Pancreas (tissue), 10 donors: ENCODE measurements at places on chromosomes 6 and 20. TPM values are rescaled to one million over a fixed set of nuclear protein-coding genes. Genes with fewer than 3 reads are reported as not detected.

GRCh38 chr20:39394461-39394860, 432.3 kb downstream of the DHX35 start:
- no peaks in the 10 kb centered on the region for H3K27me3 ChIP-seq
- DNase-seq = no peak
- no peak overlapping the region for H3K27ac ChIP-seq
- H3K36me3 ChIP-seq = no peaks in the 10 kb centered on the region
- no peak overlapping the region for H3K4me3 ChIP-seq
- no peaks in the 10 kb centered on the region for H3K4me1 ChIP-seq

GRCh38 chr6:145962581-145962980, 1.6 kb downstream of the SHPRH start:
- H3K27ac ChIP-seq = no peak overlapping the region
- H3K36me3 ChIP-seq = no peaks in the 10 kb centered on the region
- H3K4me3 ChIP-seq = no peak overlapping the region
- H3K4me1 ChIP-seq = peaks cover 23% of the 10 kb centered on the region
- DNase-seq = no peak

The SAMD10 gene
- total RNA-seq = 3.9 TPM

DNA sequence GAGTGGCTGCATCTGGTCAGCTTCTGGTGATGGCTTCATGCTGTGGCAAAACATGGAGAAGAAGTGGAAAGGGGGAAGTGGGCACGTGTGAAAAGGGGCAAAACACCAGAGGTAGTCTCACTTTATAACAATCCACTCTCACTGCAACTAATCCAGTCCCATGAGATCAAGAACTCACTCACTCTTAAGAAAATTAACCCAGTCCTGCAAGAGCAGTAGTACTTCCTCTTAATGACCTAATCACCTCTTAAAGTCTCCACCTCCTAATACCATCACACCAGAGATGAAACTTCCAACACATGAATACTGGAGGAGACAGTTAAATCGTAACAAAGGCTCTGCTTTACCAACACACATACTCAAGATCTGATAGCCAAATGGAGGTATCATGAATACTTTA, 152.6 kb downstream of the THEMIS start:
- H3K4me1 ChIP-seq = no peaks in the 10 kb centered on the region
- no peaks in the 10 kb centered on the region for H3K36me3 ChIP-seq
- DNase-seq = no peak

GRCh38 chr6:25054469-25054868, 118.7 kb upstream of the RIPOR2 start:
- no peaks in the 10 kb centered on the region for H3K36me3 ChIP-seq
- no peak overlapping the region for H3K27ac ChIP-seq
- H3K4me3 ChIP-seq = no peak overlapping the region
- no peak for DNase-seq

DNA sequence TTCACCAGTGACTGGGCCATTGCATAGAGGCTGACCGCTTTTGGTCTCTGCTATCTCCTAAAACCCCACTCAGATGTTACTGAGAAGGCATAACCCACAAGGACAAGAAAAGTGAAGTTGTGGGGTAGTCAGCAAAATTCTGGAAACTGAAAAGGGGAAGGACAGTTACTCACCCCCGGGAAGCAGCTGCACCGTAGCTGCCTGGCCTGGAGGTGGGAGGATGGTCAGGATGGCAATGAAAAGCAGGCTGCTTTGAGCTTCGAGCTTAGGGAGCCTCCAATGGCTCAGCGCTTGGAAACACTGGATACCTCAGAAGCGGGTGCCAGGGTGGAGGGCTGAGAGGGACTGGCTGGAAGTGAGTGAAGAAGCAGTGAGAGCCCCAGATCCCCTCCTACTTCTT, 56.0 kb downstream of the KCNK5 start:
- H3K4me1 ChIP-seq = peaks cover 3% of the 10 kb centered on the region
- DNase-seq = no peak
- no peak overlapping the region for H3K4me3 ChIP-seq
- no peaks in the 10 kb centered on the region for H3K36me3 ChIP-seq
- no peak overlapping the region for H3K27ac ChIP-seq

DNA sequence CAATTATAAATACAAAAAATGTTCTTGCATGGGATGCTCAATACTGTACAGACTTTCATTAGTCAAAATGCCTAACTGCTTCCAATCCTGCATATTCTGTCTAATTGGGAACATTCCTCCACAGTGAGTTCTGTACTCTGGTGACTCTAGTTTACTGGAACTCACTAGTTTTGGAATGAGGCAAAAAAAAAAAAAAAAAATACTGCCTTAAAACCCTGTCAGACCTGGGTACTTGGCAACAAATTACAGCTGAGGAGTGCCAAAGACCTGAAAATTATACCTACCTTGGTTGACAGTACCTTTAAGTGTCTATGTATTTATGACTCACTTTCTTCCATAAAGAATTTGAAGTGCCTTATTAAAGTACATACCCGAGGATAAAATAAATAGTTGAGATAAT, 276.7 kb downstream of the FARS2 start:
- H3K36me3 ChIP-seq = no peaks in the 10 kb centered on the region
- DNase-seq = no peak
- H3K4me1 ChIP-seq = no peaks in the 10 kb centered on the region
- H3K27me3 ChIP-seq = no peaks in the 10 kb centered on the region
- H3K27ac ChIP-seq = no peak overlapping the region
- H3K4me3 ChIP-seq = no peak overlapping the region

DNA sequence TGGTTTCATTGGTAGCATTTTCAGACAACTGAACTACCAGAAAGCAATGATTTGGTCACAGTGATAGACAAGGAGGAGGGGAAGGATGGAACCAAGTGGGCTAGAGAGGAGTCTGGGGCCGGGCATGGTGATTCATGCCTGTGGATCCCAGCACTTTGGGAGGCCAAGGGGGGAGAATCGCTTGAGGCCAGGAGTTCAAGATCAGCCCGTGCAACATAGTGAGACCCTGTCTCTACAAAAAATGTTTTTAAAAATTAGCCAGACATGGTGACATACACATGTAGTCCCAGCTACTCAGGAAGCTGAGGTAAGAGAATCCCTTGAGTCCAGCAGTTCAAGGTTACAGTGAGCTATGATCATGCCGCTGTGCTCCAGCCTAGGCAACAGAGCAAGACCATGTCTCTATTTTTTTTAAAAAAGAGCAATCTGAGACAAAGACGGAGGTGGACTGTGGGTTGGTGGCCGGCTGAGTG, 70.6 kb downstream of the SYCP2L start:
- H3K4me3 ChIP-seq = no peak overlapping the region
- no peaks in the 10 kb centered on the region for H3K36me3 ChIP-seq
- no peak for DNase-seq
- no peaks in the 10 kb centered on the region for H3K27me3 ChIP-seq
- no peaks in the 10 kb centered on the region for H3K4me1 ChIP-seq

The SPACA1 gene
- not detected for total RNA-seq

DNA sequence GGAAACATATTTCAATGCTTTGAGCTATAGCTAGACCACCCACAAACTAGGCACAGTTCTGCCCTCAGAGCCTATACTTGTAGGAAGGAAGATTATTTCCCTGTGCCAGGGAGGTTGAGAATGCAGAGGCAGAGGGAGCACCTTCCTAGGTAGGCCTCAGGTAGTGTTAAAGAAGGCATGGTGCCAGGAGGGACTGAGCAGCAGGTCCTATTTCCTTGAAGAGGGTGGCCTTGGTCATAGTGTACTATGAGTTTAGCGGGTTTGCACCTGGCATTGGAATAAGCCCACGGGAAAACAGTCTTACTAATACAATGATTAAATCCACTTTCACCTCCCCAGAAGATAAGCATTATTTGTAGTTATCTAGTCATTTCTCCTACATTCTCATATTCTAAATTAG, 375.4 kb downstream of the CDKAL1 start:
- H3K4me1 ChIP-seq = no peaks in the 10 kb centered on the region
- peak; percentile 53 for DNase-seq
- H3K36me3 ChIP-seq = no peaks in the 10 kb centered on the region
- no peak overlapping the region for H3K4me3 ChIP-seq

The ADGRB3 gene
- total RNA-seq = 0.15 TPM

The PCMTD2 gene
- 23.7 TPM for total RNA-seq

DNA sequence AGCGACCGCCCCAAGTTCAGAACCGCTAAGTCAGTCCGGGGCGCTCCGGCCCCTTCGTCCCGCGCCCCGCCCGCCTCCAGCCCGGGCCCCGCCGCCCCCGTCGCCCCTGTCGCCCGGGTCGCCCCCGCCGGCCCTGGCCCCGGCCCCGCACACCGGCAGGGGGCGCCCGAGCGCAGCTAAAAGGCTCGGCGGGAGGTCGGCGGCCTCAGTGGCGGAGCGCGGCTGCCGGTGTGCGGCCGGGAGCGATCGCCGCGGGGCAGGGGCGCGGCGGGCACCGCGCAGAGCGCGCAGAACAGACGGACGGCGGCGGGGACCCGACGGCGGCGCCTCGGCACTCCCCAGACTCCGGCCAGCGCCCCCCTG, at the start of gene FNDC1:
Gene FNDC1 (plus strand): TSS at position 208 of the 363 bp plus-strand sequence. CDS start 197 bp downstream, outside the sequence.
- no peak within 1 kb of the TSS for H3K27ac ChIP-seq
- no peaks in the 10 kb centered on the region for H3K36me3 ChIP-seq
- DNase-seq = no peak
- no peaks in the 10 kb centered on the region for H3K4me1 ChIP-seq

The ACOT13 gene
- 8.3 TPM for total RNA-seq

The HSD17B8 gene
- total RNA-seq = 32.7 TPM

GRCh38 chr6:146903451-146903850, 300.8 kb upstream of the STXBP5 start:
- H3K27ac ChIP-seq = no peak overlapping the region
- DNase-seq = no peak
- H3K4me3 ChIP-seq = no peak overlapping the region
- H3K27me3 ChIP-seq = no peaks in the 10 kb centered on the region
- H3K36me3 ChIP-seq = no peaks in the 10 kb centered on the region

The DEFB124 gene
- total RNA-seq = not detected

- no peaks in the 10 kb centered on the region for H3K36me3 ChIP-seq
- no peak overlapping the region for H3K4me3 ChIP-seq
- no peaks in the 10 kb centered on the region for H3K4me1 ChIP-seq
- H3K27ac ChIP-seq = no peak overlapping the region
- H3K27me3 ChIP-seq = no peaks in the 10 kb centered on the region
These were observed 1038.4 kb upstream of the FLRT3 start for GRCh38 chr20:15375836-15376235.

DNA sequence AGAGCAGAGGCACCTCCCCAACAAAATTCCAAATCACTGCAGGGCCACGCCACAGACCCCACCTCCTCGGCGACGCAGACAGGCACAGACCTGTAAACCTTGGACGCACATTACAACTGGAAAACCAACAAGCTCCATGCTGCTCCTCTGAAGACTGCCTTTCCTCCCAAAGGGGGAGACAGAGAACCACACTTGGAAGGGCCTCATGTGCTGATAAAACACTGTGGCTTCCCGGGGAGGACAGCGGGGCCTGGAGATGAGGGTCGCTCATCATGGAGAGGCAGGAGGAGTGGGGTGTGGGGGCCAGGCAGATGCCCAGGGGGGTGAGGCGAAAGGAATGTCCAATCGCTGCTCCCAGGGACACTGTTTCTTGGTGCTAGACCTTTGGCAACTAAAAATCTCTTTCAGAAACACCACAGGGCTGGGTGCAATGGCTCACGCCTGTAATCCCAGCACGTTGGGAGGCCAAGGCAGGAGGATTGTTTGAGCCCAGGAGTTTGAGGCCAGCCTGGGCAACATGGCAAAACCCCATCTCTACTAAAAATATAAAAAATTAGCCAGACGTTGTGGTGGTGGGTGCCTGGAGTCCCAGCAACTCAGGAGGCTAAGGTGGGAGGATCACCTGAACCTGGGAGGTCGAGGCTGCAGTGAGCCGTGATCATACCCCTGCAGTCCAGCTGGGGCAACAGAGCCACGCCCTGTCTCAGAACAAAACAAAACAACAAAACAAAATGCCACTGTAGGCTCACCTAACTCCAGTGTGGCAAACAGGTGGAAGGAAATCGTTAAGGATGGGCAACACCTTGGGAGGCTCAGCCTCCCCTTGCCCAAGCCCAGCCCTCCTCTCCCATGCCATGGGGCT, 53.8 kb downstream of the ABHD12 start:
- no peak for DNase-seq
- peaks cover 35% of the 10 kb centered on the region for H3K4me1 ChIP-seq
- H3K27me3 ChIP-seq = no peaks in the 10 kb centered on the region
- no peaks in the 10 kb centered on the region for H3K36me3 ChIP-seq
- no peak overlapping the region for H3K27ac ChIP-seq

- H3K4me1 ChIP-seq = peaks cover 7% of the 10 kb centered on the region
- H3K27ac ChIP-seq = no peak overlapping the region
- DNase-seq = no peak
- H3K36me3 ChIP-seq = no peaks in the 10 kb centered on the region
- no peak overlapping the region for H3K4me3 ChIP-seq
- no peaks in the 10 kb centered on the region for H3K27me3 ChIP-seq
These were observed 39.4 kb downstream of the TOX2 start for GRCh38 chr20:43953919-43954592.

DNA sequence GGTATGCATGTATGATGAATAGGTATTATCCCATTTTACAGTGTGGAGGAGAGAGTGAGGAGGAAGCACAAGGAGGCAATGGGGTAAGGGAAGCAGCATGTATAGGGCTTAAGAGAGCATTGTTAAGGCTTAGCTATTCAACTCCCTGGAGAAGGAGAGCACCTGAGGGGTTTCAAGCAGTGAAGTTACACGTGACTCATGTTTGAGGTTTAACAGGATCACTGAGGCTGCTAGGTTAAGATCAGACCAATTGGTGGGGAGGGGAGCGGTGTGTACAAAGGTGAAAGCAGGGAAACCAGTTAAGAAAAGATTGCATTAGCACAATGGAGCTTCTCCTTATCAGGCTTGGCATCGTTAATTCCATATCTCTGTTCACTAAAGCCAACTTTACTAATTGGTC, 64.4 kb upstream of the NHSL1 start:
- DNase-seq = no peak
- no peak overlapping the region for H3K4me3 ChIP-seq

DNA sequence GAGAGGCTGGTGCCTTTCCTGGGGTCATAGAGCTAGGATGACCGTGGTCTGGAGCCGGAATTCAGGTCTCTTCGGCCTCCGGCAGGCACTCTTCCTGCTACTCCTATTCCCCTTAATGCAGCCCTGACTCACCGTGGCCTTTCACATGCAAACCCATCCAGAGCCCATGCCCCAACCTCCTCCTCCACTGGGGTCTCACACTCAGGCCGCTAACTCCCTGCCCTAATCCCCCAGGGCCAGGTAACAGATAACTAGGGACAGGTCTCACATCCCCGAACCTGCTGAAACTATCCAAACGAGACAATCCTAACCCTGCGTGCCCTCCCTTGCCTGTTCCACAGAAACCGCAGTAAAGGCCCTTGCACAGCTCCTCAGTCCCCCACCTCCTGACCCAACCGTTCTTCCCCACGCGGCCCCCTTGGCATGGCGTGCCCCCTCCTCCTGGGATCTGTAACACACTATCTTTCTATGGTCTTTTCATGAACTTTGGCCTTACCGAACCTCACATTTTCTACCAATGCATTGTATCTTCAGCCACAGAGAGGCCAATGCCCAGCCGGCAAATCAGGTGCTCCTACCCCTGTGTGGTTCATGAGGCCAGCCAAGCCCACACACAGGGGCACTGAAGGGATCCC, 245.4 kb upstream of the EXOC2 start:
- H3K27me3 ChIP-seq = no peaks in the 10 kb centered on the region
- H3K36me3 ChIP-seq = no peaks in the 10 kb centered on the region
- no peak overlapping the region for H3K27ac ChIP-seq
- no peak for DNase-seq
- no peaks in the 10 kb centered on the region for H3K4me1 ChIP-seq

The GJA10 gene
- total RNA-seq = not detected

GRCh38 chr20:62887152-62887859, 25.7 kb upstream of the TCFL5 start:
- H3K4me3 ChIP-seq = no peak overlapping the region
- H3K36me3 ChIP-seq = peaks cover 52% of the 10 kb centered on the region
- H3K4me1 ChIP-seq = no peaks in the 10 kb centered on the region
- H3K27ac ChIP-seq = no peak overlapping the region
- DNase-seq = no peak
